ENCODE measurements at places on chromosomes 12 and 14.

DNA sequence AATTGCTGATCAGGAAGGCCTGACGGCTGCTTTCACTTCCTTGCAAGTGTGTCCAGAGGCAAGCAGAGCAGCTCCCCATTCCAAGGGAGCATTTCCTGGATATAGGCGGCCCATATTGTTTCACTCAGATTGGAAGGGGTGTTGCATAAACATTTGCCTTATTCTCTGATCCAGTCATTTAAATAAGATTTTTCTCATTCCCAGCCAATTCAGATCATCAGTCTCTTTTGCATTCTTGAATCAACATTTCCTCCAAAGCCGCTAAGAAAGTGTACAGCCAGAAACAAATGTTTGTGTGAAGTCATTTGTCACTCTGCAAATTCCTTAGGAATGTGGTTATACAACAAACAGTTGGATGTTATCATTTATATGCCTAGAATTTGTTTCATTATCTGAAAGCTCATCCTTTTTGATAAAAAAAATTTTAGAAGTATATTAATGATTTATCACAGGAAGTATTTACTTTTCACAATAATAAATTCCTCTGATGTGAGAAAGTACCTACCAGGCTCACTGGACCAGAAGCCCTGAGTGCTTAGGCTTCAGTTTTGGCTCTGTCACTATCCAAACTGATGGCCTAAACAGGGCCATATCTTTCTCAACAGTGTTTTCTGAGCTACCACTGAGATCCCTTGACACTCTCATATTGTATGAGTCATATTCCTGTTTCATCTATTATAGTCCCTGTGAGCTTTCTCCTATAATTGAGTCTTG is 379.6 kb downstream of the CCDC91 start:
- no peak for DNase-seq

- DNase-seq, result no peak
Observed at GRCh38 chr12:130444061-130444460, 106.4 kb downstream of the PIWIL1 start.

GRCh38 chr12:89405626-89406345 is 53.5 kb upstream of the DUSP6 start:
- DNase-seq, result no peak

DNA sequence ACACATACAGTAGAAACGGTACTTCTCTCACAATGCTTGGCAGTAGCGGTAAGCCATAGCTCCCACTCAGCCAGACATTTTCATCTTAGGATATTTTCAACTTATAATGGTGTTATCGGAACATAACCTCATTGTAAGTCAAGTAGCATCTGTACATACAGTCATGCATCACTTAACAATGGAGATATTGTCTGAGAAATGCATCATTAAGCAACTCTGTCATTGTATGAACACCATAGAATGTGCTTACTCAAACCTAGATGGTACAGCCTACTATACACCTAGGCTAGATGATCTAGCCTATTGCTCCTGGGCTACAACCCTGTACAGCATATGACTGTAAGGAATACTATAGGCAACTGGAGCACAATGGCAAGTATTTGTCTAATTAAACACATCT is 40.8 kb downstream of the RPS6KA5 start:
- no peak for DNase-seq

DNA sequence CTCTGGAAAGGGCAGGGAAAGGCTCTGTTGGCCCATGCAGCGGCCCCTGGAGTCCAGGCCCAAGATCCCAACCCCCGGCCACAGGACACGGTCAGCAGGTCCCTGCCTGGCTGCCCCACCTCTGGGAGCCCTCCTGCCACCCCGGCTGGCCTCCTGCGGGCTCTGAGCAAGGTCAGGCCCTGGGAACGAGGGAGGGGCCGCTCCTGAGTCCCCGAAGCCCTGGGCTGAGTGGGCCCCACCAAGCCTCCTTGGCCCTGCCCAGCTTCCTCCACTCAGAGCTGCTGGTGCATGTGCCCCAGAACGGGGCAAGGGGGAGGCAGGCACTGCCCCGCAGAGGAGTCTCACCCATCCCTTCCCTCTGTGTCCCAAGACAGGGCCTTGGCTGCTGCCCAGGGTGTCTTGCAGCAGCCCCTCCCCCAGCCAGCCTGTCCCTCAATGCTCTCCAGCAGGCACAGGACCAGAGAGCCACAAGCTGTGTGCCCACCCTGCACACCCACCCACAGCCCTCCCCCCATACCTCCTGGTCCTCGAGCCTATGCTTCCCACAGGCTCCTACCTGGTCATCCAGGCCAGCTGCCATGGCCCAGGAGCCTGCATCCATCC is 7.4 kb upstream of the C14orf180 start:
- no peak for DNase-seq

- DNase-seq, result no peak
Observed at GRCh38 chr12:6987956-6988553, 17.3 kb downstream of the EMG1 start.

DNA sequence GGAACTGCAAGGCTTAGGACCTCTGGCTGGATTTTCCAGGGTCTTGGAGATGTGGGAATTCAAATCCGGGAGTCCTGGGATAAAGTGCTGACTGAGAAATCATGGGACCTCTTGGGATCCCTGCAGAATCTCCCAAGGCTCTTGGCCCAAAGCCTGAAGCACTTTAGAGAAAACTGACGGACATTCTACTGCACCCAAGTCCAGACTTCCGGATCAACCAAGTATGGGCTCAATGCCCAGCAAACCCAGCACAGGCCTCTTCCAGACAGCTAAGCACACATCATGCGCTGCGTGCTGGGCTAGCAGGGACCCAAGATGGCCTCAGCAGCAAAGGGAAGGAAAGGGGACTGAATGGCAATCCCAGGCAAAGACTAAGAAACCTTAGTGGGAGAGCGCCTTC is 85.0 kb downstream of the ACTN1 start:
- DNase-seq, result no peak

GRCh38 chr12:23008623-23009022 is 383.7 kb downstream of the ETNK1 start:
- DNase-seq, result no peak
